ENCODE measurements at places on chromosomes 7 and 10.

DNA sequence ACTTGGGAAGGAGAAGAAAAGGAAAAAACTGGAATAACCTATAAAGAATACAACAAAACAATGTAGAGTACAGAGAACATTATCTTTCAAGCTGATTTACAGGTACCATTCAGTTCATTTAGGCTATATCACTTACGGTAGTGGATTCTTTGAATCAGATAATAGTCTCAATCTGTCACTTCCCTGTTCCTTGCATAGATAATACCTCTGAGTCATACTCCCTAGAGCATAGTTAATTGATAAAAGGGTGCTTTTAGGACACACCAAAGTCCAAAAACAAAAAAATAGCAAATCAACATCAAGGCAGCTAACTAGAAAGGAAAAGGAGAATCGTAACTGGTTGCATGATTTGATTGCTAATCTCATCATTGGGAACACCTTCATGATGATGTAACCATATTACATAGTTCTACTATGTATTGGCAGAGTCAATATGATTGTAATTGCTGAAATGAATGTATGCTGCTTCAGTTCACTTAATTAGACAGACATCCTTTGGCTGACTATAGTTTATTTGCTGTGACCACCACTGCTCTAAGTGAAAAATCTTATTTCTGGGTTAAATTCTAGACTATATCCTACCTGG is 844.4 kb downstream of the GATA3 start:
- no peak overlapping the region for H3K27ac ChIP-seq
- no peak for DNase-seq
- H3K36me3 ChIP-seq = no peaks in the 10 kb centered on the region

- DNase-seq = no peak
- no peak overlapping the region for H3K4me3 ChIP-seq
- peaks cover 68% of the 10 kb centered on the region for H3K36me3 ChIP-seq
- H3K27ac ChIP-seq = peak overlapping the region; percentile 89
Observed at GRCh38 chr10:125151170-125151552, 9.2 kb downstream of the CTBP2 start.

DNA sequence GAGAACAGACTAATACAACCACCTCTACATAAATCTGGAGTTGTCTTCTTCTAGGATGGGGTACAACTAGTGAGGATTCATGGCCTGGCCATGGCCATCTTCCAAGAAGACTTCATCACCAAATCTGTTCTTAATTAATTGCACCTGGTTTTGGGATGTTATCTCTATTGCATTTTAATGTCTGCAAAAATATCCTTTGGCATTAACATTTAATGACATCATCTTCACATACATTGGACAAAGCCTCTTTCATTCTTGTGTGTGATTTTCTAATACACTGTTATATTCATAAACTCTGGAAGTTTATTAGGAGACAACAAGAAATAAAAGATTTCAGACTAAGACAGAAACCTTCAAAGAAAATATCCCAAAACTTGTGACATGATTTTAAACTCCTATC is 124.2 kb upstream of the ABCB5 start:
- no peaks in the 10 kb centered on the region for H3K27me3 ChIP-seq
- H3K27ac ChIP-seq = no peak overlapping the region
- H3K36me3 ChIP-seq = no peaks in the 10 kb centered on the region
- H3K4me3 ChIP-seq = no peak overlapping the region
- H3K4me1 ChIP-seq = no peaks in the 10 kb centered on the region
- no peak for DNase-seq

GRCh38 chr10:101595591-101596433 is 7.7 kb downstream of the DPCD start:
- peaks cover 15% of the 10 kb centered on the region for H3K36me3 ChIP-seq
- H3K4me1 ChIP-seq = no peaks in the 10 kb centered on the region
- no peaks in the 10 kb centered on the region for H3K27me3 ChIP-seq
- no peak overlapping the region for H3K27ac ChIP-seq
- DNase-seq = no peak
- no peak overlapping the region for H3K4me3 ChIP-seq

DNA sequence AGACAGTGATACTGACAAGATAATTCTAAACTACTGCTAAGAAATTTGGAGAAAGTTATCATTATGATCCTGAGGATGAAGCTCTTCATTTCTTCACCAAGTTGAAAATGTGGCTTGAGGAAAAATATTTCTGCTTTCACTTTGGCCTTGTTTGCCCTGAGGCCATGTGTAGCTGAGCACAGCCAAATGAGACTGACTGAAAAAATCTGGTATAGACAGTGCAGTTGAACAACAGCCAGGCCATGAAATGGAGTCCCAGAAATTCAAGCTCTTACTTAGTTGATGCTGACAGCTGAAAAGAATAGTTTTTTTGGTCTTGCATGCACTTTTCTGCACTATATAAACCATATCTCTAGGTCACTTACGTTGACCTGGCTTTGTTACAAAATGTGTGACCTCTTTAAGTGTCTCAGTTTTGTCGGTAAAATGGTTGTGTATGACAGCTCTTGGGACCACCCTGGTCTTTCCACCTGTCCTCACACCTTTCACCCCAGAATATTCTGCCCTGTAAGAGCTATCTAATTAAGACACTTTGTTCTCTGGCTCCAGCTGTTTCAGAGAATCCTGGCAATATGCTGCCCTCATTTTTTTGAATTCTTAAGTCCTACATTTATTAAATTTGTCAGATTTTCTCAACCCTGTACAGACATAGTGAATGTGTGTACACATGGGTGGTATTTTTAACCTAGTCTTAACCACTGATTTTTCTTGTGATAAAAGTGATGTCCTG is 91.3 kb downstream of the CD36 start:
- DNase-seq = no peak
- H3K27ac ChIP-seq = no peak overlapping the region
- no peaks in the 10 kb centered on the region for H3K27me3 ChIP-seq
- H3K36me3 ChIP-seq = no peaks in the 10 kb centered on the region
- H3K4me1 ChIP-seq = no peaks in the 10 kb centered on the region
- H3K4me3 ChIP-seq = no peak overlapping the region

GRCh38 chr7:72781631-72782030 is 46.4 kb downstream of the TYW1B start:
- DNase-seq = no peak
- H3K36me3 ChIP-seq = no peaks in the 10 kb centered on the region
- H3K4me3 ChIP-seq = no peak overlapping the region
- H3K27me3 ChIP-seq = no peaks in the 10 kb centered on the region
- no peaks in the 10 kb centered on the region for H3K4me1 ChIP-seq

- H3K36me3 ChIP-seq = no peaks in the 10 kb centered on the region
- no peaks in the 10 kb centered on the region for H3K27me3 ChIP-seq
Observed at GRCh38 chr7:112361154-112361553, 89.1 kb upstream of the IFRD1 start.

DNA sequence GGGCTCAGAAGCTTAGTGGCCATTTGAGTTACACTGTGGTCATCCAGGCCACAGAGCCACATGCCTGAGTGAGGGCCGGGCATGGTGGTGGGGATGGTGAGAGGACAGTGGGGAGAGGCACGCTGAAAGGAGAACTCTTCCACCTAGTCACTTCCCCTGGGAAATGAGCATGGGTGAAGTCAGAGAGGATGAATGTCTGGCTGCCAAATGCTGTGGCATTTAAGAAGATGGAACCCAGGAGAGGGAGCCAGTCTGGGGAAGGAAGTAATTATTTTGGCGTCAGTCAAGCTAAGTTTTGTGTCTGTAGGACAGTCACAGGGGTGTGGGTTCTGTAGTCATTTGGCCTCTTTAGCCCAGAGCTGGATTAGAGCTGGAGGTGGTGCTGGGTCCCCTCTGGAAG is 86.0 kb upstream of the PODXL start:
- H3K4me1 ChIP-seq = no peaks in the 10 kb centered on the region
- no peak overlapping the region for H3K4me3 ChIP-seq
- no peak overlapping the region for H3K27ac ChIP-seq
- no peak for DNase-seq
- H3K27me3 ChIP-seq = no peaks in the 10 kb centered on the region

DNA sequence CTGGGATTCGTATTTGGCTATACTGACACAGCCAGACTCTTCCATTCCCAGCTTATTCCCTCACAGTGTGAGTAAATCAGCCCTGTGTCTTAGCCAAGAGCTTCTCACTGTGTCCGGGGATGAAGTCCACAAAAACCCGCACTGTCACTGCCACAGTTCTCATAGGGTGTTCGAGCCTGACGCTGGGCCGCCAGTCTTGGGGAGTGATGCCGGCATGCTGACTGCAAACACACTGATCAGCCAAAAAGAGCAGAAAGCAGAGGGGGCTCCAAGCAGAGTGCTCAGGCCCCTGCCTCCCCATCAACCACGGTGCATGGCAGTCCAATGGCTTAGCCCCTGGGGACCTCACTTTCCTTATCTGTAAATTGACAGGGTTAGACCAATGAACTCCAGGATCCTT is 36.7 kb downstream of the C10orf143 start:
- H3K36me3 ChIP-seq = no peaks in the 10 kb centered on the region
- no peak overlapping the region for H3K27ac ChIP-seq
- no peaks in the 10 kb centered on the region for H3K27me3 ChIP-seq
- no peak overlapping the region for H3K4me3 ChIP-seq
- no peaks in the 10 kb centered on the region for H3K4me1 ChIP-seq
- DNase-seq = no peak

DNA sequence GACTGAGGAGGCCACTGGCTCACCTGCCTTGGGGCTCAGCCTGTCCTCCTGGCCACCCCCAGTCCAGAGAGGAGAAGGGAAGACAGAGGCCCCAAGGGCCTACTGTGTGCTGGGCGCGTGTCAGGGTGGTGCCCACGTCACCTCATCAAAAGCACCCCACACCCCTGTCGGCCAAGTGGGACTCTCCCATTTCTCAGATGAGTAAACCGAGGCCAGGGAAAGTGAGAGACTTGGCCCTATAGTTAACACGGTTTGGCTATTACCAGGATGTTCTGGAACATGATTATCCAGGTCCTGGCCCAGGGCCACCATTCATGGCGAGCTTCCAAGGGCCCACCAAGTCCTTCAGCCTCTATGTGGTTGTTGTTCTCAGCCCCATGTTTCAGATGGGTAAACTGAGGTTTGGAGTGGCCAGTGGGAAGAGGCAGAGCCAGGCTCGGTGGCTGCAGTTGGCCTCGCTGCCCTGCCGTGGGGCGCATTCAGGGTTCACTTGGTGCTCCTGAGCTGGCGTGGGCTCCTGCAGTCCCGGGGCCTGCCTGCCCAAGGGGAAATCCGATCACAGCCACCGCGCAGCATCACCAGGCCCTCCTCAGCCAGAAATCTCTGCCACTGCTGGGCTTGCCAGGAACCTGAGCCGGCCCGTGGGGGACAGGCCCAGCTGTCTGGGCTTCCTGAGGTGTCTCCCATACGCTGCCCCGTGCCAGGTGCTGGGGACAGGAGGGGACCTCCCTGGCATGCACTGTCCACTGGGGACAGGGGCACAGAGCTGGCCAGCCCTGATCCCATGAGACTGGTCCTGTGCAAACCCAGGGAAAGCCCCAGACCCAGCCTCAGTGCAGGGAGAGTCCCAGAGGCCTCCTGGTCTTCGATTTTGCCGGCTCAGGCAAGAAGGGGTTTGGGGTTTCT is 117.7 kb upstream of the TNRC18 start:
- no peak for DNase-seq
- H3K4me3 ChIP-seq = no peak overlapping the region
- no peaks in the 10 kb centered on the region for H3K27me3 ChIP-seq
- no peak overlapping the region for H3K27ac ChIP-seq
- no peaks in the 10 kb centered on the region for H3K36me3 ChIP-seq
- no peaks in the 10 kb centered on the region for H3K4me1 ChIP-seq

DNA sequence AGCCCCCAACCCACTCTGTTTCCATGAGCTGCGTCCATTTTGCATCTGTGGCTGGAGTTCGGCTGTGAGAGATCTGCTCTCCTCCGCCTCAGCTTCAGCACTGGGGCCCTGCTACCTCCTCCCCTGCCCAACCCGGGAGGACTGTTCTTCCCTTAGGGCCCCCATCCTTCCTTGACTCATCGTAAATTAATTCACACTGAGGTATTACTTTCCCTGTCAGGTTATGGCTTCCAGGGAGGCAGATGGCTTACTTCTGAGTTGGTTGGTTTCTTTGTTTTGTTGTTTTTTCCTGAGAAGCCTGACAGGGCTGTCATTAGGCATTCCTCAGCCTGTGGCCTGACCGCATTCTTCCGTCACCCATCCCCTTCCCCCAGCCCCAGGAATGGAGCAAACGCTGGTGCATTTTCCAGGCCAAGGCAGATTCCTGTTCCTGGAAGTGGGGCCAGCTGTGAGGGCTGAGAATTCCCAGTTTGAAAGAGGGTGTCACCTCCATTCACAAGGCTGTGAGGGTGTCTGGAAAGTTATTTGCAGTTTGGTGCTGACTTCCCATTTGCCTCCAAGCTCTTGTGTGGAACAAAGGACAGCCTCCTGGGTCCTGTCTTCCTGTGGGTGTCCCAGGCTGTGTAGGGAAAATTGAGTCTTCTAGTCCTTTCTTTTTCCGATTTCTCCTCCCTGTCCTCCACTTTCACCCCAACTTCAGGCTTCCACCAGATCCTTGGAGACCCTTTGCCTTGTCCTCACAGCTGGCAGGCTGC is 11.7 kb downstream of the CPA5 start:
- DNase-seq = peak; percentile 88
- peaks cover 35% of the 10 kb centered on the region for H3K4me1 ChIP-seq
- peak overlapping the region; percentile 98 for H3K27ac ChIP-seq

- H3K27me3 ChIP-seq = no peaks in the 10 kb centered on the region
- H3K36me3 ChIP-seq = no peaks in the 10 kb centered on the region
- DNase-seq = no peak
- H3K27ac ChIP-seq = no peak overlapping the region
- no peak overlapping the region for H3K4me3 ChIP-seq
Observed at GRCh38 chr10:35712486-35712885, 70.4 kb upstream of the FZD8 start.

DNA sequence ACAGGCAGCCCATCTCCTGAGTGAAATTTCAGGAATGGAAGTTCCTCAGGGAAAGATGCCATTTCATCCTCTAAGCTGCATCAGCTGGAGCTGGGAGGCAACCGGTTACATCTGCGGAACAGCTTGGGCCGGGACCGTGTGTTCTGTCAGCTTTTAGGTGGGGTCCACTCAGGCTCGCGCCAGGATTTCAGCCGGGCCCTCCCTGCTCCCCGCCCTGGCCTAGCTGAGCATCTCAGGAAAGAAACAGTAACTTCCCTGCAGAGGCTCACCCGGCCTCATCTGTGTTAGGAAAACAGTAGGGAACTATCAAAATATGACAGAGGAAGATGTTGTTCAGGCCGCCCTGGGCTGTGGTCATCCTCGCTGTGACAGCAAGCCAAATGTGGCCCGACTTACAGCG is 110.4 kb downstream of the TRIL start:
- H3K4me3 ChIP-seq = no peak overlapping the region
- H3K4me1 ChIP-seq = no peaks in the 10 kb centered on the region
- H3K27me3 ChIP-seq = no peaks in the 10 kb centered on the region

GRCh38 chr10:29829776-29830175 is 195.0 kb upstream of the SVIL start:
- DNase-seq = no peak
- no peaks in the 10 kb centered on the region for H3K4me1 ChIP-seq

DNA sequence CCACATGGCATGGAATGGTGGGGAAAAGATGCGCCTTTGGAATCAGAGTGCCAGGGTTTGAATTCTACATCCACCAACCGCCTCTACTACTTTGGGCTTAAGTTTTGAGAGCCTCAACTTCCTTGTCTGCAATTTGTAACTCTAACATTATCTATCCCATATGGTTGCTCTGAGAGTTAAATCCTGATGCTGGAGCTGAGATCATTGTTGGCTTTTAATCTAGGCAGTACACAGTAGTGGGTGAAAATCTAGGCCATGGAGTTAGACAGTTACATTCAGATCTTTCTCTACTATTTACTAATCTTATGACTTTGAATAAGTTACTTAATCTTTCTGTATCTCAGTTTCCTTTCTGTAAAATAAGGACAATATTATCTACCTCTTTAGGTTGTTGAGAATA is 149.7 kb upstream of the AOAH start:
- no peak for DNase-seq
- H3K27ac ChIP-seq = no peak overlapping the region
- H3K36me3 ChIP-seq = no peaks in the 10 kb centered on the region
- no peaks in the 10 kb centered on the region for H3K4me1 ChIP-seq
- no peaks in the 10 kb centered on the region for H3K27me3 ChIP-seq
- no peak overlapping the region for H3K4me3 ChIP-seq

Measured in RWPE2 (cell line).